ENCODE measurements at places on chromosomes 6 and 20.

- no peak for DNase-seq
These were observed 9.2 kb downstream of the ADAM33 start for GRCh38 chr20:3672547-3673171.

- DNase-seq, result no peak
These were observed 23.8 kb downstream of the SYNDIG1 start for GRCh38 chr20:24493181-24493580.

DNA sequence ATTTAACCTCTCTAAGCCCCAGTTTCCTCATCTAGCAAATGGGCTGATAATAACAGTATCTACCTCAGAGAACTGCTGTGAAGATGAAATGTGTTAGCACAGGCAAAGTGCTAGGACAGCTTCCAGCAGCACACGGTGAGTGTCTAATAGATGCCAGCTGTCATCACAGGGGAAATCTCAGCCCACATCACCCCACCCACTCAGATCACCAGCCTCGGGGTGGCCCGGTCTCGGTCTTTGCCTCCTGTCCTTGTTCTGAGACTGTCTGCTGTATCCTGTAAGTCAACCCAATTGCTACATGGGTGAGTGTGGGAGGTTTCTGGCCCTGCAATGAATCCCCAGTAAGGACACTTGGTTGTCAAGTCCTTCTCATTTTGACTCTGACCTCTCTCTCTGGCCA, 99.5 kb upstream of the ZNFX1 start:
- no peak for DNase-seq

DNA sequence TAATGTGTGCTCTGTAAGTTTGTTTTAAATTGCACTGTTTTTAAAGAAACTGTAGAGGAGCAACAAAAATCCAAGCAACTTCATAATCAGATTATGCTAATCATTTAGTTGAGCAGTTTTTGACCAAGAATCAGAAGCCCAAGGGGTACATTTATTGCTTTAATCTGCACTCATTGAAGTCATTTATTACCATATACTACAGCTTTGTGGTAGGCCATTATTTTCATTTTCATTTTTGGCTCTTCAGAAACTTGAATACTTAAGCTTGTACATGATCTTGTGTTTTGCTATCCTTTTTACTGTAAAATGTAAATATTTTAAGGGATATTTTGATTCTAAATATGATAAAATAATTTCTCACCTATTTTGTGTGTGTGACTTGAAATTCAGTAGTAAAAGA, 78.5 kb downstream of the PHF3 start:
- DNase-seq, result no peak

- peak; percentile 52 for DNase-seq
These were observed 111.2 kb upstream of the MMS22L start for GRCh38 chr6:97394160-97394748.
